NCI-H1930 (cell line): ENCODE measurements at places on chromosomes 3 and 15.

DNA sequence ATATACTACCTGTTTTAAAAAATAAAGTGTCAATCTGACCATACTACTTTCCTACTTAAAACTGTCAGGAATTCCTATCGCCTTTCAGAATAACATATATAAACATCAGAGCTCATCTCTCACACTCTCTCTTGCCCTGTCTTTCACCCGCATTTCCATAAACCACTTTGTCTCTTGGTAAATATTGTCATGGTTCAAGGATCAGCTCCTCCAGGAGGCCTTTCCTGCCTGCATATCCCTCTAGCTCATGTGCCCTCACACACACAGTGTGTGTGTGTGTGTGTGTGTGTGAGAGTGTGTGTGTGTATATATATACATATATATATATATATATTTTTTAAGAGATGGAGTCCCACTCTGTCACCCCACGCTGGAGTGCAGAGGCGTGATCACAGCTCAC is 6.7 kb downstream of the SUMF1 start:
- DNase-seq, result no peak

DNA sequence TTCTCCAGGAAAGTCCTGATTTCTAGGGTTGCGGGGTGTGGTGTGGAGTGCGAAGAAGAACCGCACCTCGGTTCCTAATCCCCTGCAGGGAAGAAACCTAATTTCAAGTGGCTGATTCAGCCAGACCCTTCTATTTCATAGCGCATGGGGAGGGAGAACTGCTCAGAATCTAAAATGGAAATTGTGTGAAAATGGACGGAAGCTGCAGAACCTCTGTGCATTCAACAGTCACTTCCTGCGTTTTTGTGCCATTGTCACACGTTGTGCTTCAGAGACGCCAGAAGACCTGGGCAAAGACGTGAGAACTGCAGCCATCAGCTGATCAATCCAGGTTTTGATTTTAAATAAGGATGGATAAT is 1.2 kb downstream of the SIDT1 start:
- no peak for DNase-seq

GRCh38 chr3:66237552-66237951 is 16.8 kb downstream of the SLC25A26 start:
- DNase-seq, result no peak

DNA sequence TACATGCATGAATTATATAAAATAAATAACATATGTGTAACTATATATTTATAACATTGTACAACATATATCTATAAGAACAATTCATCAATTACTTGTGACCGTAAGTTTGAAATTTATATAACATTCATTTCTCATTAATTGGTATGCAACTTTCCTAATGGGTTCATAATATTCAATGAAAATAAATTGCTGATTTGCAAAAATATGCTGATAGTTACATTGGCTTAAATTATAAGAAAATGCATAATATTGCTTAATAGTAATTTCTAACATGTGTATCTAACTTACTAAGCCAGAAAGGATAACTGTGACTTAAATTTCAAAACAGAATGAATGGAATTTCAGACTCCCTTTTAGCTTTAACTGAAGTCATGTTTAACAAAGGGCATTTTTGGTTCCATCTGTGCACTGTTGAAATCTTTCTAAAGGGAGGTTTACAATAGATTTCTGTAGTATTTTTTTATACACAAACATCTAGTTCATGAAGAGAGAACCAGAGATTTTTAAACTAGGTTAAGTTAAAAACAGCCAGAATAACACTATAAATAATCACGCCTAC is 310.9 kb downstream of the TBC1D5 start:
- no peak for DNase-seq

DNA sequence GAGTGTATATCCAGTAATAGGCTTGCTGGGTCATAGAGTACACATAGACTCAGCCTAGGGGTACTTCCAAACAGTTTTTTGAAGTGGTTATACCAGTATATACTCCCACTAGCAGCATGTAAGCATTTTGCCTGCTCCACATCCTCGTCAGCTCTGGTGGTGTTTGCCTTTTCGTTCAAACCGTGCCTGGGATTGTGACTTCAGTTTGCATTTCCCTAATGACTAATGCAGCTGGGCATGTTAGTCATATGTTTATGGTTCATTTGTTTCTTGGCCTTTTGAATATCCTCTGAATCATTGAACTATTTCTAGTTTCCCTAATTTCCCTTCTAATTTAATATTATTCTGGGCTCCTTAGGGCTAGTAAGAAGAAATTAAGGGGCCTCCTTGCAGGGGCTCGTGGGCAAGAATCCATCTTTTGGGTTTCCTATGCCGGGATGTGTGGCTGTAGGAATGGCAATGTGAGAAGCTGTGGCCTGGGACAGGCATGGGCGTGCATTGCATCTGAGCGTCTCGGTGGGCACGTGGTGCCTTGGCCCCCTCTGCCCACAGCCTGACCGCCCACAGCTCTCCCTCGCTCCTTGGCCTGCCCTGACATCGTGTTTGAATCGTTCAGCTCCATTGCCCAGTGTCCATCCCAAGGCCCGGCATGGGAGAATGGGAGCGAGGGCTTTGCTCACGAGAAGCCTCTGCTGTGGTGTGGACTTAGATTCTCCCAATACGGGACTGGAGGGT is 26.4 kb downstream of the FAH start:
- no peak for DNase-seq

DNA sequence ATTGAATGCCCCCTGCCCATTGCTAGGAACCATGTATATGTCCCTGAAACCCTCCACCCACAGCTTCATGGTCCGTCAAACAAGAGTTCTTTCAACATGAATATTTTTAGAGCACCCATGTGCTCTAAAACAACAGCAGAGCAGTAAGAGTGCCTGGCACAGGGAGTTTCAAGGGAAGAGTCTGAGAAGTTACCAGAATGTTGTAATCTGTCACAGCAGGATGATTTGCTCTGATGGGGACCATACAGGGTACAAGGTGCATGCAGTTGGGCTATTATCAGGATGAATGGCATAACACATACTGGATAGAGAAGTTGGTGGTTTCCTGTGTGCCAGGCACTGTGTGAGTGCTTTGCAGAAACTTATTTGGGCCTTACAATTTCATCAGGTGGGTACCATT is 27.8 kb upstream of the FLNB start:
- DNase-seq, result no peak

GRCh38 chr3:28117598-28117997 is 123.8 kb upstream of the CMC1 start:
- no peak for DNase-seq

- no peak for DNase-seq
Measured at GRCh38 chr3:185720326-185720725, 104.5 kb downstream of the IGF2BP2 start.

DNA sequence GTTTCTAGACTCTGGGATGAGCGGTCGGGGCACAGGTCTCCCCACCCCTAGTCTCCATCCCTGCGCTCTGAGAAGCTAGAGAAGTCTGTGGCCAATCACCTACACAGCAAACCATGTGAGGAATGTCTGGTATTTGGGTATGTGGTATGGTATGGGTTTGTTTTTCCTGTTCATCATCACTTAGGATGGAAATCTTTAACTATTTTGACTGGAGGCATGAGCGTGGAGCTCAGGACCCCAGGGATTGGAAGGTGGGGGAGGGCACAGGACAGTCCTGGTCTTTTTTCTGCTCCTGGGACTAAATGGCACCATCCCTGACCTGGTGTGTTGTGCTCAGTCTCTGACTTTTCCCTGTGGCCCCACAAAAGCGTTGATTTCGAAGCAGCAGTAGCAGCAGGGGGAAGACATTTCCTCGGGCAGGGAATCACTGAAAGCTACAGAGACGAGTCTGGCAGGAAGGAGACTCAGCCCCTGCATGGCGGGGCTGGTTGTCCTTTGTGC is 191.7 kb upstream of the TPM1 start:
- DNase-seq, result no peak

- no peak for DNase-seq
Measured at GRCh38 chr15:48630245-48630644, 15.3 kb downstream of the FBN1 start.

- DNase-seq, result no peak
Measured at GRCh38 chr3:162612991-162613390, 1116.4 kb downstream of the OTOL1 start.

DNA sequence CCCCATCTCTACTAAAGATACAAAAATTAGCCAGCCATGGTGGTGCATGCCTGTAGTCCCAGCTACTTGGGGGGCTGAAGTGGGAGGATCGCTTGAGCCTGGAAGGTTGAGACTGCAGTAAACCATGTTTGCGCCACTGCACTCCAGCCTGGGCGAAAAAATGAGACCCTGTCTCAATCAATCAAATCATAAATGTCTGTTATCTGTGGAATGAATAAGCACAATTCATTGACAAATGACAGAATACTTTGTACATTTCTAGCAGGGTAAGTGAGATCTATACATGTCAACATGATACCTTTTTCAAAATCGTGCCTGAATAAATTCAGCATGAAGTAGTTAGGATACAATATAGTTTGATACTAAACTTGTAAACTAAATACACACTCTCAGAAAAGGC is 181.2 kb downstream of the FOXP1 start:
- no peak for DNase-seq

GRCh38 chr3:129233538-129233937 is 15.9 kb upstream of the COPG1 start:
- no peak for DNase-seq

GRCh38 chr3:25854635-25855034 is 64.7 kb downstream of the OXSM start:
- DNase-seq, result no peak

DNA sequence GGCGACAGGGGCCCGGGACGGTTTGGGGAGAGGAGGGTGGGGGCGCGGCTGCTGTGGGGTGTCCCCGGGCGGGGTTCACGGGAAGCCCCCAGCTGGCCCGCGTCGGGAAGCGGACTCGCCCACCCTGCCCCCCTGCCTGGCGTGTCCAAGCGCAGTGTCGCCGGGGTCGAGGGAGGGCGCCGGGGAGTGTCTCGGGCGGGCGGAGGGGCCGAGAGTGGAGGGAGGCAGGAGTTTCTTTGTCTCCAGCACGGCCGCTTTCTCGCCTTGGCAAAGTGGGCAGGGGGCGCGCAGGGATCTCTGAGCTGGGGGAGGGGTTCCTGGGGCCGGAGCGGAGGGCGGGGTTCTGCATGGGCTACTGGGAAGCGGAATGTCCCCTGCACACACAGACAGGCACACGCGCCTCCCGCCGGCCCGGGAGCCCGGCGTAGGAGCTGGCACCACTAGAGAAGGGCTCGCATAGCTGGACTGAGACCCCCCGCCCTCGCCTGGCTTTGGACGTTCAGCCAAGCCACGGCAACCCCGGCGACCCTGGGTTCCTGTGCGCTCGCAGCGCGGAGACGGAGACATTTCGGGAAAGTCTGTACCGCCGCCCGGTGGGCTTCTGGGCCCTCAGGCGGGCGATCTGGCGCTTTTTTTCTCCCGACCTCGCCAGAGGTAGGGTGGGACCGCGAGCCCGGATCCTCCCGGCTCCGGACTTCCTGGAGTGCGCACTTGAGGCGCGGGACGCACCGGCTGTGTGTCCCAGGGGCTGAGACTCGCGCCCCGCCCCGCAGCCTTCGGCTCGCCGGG is 822 bp downstream of the ST8SIA2 start:
- DNase-seq, result no peak

DNA sequence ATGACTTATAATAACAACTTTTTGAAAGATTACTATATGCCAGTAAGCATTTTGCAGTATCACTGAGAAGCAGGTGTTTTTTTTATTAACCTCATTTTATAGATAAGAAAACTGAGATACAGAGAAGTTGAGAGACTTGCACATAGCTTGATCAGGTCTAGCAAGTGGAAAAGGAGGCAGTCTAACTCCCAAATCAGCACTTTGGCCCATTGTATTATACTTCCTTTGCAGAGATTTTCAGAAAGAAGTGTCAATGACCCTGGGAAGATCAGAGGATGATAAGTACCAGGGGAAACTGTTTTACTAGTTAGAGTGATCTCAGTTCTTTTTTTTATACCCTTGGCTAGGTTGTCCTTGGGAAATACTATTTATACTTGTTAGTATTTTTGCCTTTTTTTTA is 358.7 kb downstream of the SQOR start:
- DNase-seq, result no peak

DNA sequence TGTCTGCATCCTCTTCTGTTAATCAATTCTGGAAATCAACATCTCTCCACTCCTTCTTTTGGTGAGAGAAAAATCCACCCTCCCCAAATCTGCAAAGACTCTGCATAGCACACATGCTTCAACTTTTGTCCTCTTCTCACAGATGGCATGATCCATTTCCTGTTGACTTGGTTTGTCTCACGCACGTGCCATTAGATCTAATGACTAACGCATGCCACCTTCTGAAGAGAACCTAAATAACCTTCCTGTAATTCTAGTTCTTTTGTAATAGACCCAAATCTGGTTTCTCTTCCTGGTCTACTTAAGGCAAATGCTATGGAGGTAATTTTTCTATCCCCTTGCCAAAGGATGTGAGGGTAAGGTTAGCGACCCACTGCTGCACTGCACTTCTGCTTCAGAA is 51.0 kb upstream of the ATOSA start:
- no peak for DNase-seq

- no peak for DNase-seq
Measured at GRCh38 chr3:6706777-6707176, 154.1 kb upstream of the GRM7 start.
